ENCODE measurements at places on chromosomes 7 and 10.

DNA sequence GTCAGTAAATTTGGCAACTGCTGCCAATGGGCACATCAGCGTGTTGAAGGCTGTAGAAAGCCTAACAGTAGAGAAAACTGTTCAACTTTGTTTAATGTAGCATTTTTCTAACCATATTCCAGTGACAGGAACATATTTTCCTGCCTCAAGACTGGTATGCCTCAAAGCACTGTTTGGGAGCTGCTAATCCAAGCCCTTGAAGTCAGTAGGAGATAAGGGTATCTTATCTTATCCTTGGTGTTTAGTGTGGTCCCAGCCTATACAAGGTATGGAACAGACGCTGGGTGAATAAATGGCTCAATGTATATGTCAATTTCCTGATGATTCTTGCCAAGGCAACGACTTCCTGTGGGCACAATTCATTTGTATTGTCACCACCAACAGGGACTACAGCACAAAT lies 97.5 kb upstream of the CREB5 start:
- DNase-seq = no peak

DNA sequence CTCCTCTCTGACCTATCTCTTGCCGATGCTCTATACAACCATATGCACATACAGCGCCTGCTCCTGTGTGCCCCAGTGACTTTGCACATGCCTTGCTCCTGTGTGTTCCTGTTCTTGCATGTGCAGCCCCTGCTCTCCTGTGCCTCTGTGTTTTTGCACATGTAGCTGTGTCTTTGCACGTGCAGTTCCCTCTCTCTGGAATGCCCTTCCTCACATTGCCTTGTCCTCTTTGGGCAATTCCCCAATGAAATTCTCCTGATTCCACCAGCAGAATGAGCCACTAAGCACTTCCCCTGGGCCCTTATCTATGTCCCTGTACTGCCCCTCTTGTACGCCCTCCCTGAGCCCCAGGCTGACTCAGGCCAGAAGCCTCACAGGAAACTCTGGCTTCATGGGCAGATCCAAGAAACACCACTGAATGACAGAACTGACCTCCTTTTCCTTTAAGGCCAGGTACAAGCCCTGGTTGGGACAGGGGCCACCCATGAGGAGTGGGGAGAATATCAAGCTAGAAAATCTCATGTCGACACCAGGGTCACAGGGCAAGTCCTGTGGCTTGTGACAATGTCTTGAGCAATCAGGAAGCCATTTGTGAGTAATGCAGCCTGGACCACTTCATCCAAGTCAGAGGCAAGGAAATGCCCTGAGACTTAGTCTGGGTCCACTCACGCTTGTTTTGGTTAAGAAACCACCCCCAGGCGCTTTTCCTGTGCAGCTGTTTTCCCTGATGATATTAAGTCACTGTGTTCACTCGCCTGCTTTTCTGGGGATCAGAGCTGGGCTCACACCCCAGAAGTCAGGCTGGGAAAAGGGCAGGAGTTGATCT lies 1.9 kb upstream of the ARHGAP22 start:
- no peak for DNase-seq

GRCh38 chr7:91408388-91409154 lies 144.3 kb downstream of the FZD1 start:
- no peak for DNase-seq

- no peak for DNase-seq
These were observed 54.1 kb upstream of the CYP26C1 start for GRCh38 chr10:93006435-93007039.

GRCh38 chr10:102517553-102517952 lies 13.8 kb downstream of the SUFU start:
- no peak for DNase-seq

- no peak for DNase-seq
These were observed 550.0 kb downstream of the TNS3 start for GRCh38 chr7:47031786-47032535.
